ENCODE measurements at places on chromosomes 6 and 20. TPM values are rescaled to one million over a fixed set of nuclear protein-coding genes. Genes with fewer than 3 reads are reported as not detected.

Gene RAB44
- not detected for total RNA-seq

Gene OR2B3
- not detected for total RNA-seq

Gene FGD2
- 0.64 TPM for total RNA-seq

DNA sequence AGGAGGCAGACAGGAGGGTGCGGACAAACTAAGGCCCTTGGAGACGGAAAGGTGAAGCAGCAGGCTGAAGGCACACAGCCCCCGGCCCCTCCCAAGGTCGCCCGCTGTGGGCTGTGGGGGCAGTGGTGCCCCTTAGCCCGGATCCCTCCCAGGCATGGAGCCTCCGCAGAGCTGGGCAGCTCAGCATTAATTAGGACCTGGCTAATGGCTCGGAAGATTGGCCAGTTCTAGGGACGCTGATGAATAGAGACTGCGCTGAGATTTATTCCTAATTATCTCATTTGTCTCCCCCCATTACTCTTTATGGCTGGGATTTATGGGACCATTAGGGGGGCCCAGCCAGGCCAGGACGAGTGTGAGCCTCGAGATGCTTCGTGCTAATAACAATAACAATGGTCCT lies 20.4 kb downstream of the MDFI start:
- peaks cover 22% of the 10 kb centered on the region for H3K27me3 ChIP-seq
- H3K4me3 ChIP-seq: no peak overlapping the region
- no peak overlapping the region for H3K27ac ChIP-seq
- H3K4me1 ChIP-seq: no peaks in the 10 kb centered on the region
- H3K36me3 ChIP-seq: no peaks in the 10 kb centered on the region

GRCh38 chr6:31416394-31417014 lies 13.1 kb downstream of the MICA start:
- no peak for DNase-seq
- H3K4me3 ChIP-seq: no peak overlapping the region

All from activated T-helper 2 cell treated with anti-CD3 and anti-CD28 coated beads, Interferon-gamma antibody, Interleukin-2, Interleukin-4, amounts not matched to agents 10 μg/mL and 5 μg/mL and 100 μg/mL, durations not matched to agents 14 hours and 24 hours and 36 hours (primary cell).